ENCODE measurements at places on chromosomes 2 and 18.
A peak's percentile ranks its signal among the peaks of the same experiment; 100 is the strongest.

GRCh38 chr2:197292619-197293018 is 18.0 kb downstream of the ANKRD44 start:
- DNase-seq, result no peak

- no peak for DNase-seq
Observed at GRCh38 chr2:694906-695510, 17.8 kb upstream of the TMEM18 start.

- DNase-seq, result no peak
Observed at GRCh38 chr18:34510926-34511325, 199.2 kb upstream of the DTNA start.

DNA sequence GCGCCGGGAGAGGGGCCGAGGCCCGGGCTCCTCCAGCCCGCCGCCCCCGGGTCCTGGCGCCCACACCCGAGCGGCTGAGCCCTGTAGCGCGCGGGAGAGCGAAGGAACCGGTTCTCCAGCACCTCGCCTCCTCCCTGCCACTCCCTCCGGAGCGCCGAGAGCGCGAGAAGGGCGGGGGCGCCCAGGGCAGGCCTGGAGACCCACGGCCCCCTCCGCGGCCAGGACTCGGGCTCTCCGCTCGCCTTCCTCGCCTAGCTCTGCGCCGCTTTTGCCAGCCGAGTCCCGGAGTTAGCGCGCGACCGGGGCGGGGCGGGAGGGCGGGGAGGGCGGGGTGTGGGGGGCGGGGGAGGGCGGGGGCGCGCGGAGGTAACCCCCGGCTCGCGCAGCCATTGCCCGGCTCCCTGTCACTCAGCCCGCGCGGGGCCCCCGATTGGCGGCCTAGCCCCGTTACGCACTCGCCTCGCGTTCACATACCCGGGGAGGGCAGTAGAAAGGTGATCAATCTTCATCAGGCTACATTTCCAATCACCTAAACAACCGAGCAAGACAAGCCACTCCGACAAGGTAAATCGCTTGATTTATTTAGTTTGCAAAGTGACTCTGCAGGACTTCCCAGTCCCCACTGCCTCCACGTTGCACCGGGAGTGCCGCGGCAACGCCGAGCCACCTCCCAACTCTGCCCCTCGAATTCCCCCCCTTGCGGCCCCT is at the start of gene OTX1:
OTX1 (plus strand) TSS at position 497 of the 708 bp plus-strand sequence. CDS start 2,161 bp downstream, outside the sequence.
- DNase-seq, result peak; percentile 99

DNA sequence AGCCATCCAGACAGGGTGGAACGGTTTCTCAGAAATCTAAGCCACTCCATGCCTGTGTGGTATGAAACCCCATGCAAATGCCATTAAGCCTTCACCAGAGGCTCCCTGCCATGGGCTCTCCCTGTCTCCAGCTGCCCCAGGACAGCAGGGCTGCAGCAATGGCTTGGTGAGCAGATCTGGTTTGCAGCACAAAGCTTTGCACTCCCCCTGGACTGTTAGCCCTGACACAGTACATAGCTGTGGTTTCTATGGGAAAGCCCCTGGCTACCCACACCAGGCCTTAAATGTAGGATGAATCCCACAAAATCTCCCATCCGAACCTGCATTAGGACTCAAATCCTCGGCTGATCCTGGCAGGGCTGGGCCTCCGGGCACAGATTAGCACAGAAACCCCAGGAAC is 291.6 kb downstream of the TNS1 start:
- no peak for DNase-seq

Measured in H54 (cell line).